ENCODE measurements at places on chromosomes 5 and 9.

DNA sequence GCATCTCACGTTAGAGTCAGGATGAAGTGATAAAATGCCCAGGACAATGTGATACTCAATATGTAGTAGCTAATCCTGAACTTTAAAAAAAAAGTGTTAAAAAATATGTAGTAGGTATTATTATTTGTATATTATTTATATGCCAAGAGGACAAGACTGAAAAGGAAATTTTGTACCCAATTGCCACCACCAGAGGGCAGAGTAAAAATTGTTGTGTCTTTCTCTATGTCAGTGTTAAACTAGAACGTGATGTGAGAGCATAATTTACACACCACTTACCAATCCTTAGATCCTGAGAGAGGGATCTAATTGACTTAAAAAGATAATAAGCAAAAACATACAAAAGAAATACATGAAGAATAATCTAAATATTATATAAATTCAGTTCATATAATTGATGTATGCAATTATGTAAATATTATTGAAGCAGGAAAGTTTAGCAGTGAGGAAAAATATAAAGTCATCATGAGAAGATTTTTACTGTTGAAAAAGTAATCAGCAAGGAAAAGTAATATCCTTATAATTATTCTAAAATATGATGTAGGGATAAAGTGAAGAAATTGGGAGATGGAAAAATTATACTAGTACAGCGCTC, 288.9 kb downstream of the RAB3C start:
- DNase-seq = peak; percentile 57

- no peak for DNase-seq
Measured at GRCh38 chr9:107046692-107047091, 183.7 kb downstream of the ZNF462 start.

GRCh38 chr5:169065400-169065799, 235.5 kb downstream of the SLIT3 start:
- no peak for DNase-seq

DNA sequence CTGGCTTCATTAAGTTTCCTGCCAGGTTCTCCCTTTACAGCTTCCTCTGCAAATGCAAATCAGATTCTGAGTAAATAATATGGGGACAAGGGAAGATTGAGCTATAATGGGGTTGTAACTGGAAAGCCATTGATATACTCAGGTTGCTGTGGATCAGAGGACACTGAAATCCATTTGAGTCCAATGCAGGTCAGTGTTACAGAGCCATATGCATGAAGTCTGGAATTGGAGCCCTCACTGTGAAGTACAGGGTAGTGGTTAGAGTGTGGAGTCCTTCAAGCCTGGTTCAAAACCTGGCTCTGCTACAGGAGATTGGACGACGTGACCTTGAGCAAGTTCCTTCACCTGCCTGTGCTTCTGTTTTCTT, 48.7 kb downstream of the TIMD4 start:
- no peak for DNase-seq

DNA sequence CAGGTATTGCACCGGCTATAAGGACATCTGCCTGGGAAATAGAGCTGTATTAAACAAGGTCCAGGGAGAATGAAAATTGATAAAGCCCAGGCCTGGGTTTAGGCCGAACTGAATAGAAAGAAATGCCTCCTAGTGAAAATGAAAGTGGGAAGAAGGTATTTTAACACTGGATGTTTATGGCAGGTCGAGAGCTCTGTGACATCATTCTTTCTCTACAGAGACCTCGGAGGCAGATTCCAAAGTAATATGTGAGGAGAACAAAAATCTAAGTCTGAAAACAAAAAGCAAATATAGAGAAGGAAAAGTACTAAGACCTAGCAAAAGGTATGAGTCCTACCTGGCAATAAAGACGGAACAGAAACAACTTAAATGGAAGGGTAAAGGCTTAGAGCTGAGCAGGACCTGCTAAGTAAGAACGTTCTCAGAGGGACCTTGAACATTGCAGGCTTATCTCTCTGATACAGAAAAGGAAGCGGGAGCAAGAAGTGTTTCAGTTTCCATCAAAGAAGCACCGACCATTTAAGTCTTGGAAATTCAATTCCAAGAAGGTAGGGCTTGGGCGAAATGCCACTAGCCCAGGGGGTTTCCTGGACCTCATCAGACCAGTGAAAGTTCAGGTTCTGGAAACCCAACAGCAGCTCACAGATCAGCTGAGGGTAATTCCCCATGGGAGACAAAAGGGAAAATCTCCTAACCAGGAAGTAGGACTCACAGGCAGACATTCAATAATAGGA, 80.0 kb downstream of the SUSD1 start:
- no peak for DNase-seq

GRCh38 chr9:112774006-112774996, 23.7 kb downstream of the SNX30 start:
- no peak for DNase-seq

- no peak for DNase-seq
Measured at GRCh38 chr9:71552480-71552879, 215.8 kb downstream of the CEMIP2 start.
